ENCODE measurements at places on chromosomes 3 and 15. TPM values are rescaled to one million over a fixed set of nuclear protein-coding genes. Genes with fewer than 3 reads are reported as not detected.

CCR5 gene
- total RNA-seq, result not detected

ZPLD1 gene
- total RNA-seq, result not detected

GPR27 gene
- 0.39 TPM for total RNA-seq

HRG gene
- not detected for total RNA-seq

SEMA6D gene
- total RNA-seq, result 0.67 TPM

DNA sequence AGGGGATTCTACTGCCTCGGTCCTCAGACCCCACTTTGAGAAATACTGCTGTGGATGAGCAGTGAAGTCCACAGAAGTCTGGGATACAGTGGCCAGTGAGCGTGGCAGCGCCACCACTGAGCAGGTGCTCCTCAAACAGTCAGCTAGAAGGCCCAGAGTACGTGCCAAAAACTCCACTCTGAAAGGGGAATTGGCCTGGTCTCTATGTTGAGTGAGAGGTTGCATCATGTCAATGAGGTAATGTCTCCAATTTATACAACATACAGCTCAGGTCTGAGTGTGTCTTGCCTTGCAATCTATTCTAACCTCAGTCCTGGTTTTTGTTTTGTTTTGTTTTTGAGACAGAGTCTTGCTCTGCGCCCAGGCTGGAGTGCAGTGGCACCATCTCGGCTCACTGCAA is 53.3 kb upstream of the ETV5 start:
- no peak for DNase-seq
- H3K36me3 ChIP-seq, result no peaks in the 10 kb centered on the region
- no peak overlapping the region for H3K27ac ChIP-seq
- no peak overlapping the region for H3K4me3 ChIP-seq

DNA sequence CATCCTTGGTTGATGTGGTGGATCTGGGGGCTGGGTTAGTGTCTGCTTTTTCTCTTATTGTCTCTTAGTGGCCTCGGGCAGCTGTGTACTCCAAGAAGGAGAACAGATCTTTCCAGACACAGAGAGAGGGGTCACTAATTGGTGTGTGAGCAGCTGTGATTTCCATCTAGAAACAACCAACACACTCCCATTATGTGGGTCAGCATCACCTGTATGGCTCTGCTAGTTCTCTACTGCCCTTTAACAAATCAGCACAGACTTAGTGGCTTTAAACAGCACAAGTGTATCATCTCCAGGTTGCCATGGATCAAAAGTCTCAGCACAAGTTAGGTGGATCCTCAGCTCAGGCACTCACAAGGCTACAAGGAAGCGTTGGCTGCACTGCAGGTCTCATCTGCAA is 156.8 kb downstream of the LRTM1 start:
- no peaks in the 10 kb centered on the region for H3K4me1 ChIP-seq
- no peak overlapping the region for H3K4me3 ChIP-seq
- no peaks in the 10 kb centered on the region for H3K27me3 ChIP-seq
- no peak for DNase-seq
- no peak overlapping the region for H3K27ac ChIP-seq
- no peaks in the 10 kb centered on the region for H3K36me3 ChIP-seq

DNA sequence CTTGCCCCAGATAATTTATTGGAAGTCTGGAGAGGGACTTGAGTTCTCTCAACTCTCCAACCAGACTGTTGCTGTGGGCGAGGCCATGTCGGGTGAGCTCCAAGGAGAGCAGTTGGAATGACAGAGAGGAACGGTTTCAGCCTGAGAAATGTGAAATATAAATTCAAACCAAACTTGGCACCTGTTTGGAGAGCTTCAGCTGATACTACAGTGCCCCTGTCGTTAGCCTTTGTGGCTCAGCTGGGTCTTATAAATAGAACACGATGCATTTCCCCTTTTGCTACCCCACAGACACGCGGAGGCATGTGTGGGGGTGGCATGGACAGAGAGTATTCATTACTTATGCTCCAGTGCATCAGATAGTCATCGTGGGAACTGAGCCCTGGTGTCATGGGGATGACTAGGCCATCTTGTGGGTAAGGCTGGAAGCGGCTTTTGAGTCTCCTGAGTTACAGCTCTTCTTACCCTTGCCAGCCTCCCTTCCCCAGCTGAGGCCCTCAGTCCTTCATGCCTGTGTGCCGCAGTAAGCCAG is 15.6 kb downstream of the SMAD3 start:
- no peaks in the 10 kb centered on the region for H3K36me3 ChIP-seq
- no peak overlapping the region for H3K27ac ChIP-seq
- peaks cover 27% of the 10 kb centered on the region for H3K4me1 ChIP-seq
- no peaks in the 10 kb centered on the region for H3K27me3 ChIP-seq
- no peak for DNase-seq

DNA sequence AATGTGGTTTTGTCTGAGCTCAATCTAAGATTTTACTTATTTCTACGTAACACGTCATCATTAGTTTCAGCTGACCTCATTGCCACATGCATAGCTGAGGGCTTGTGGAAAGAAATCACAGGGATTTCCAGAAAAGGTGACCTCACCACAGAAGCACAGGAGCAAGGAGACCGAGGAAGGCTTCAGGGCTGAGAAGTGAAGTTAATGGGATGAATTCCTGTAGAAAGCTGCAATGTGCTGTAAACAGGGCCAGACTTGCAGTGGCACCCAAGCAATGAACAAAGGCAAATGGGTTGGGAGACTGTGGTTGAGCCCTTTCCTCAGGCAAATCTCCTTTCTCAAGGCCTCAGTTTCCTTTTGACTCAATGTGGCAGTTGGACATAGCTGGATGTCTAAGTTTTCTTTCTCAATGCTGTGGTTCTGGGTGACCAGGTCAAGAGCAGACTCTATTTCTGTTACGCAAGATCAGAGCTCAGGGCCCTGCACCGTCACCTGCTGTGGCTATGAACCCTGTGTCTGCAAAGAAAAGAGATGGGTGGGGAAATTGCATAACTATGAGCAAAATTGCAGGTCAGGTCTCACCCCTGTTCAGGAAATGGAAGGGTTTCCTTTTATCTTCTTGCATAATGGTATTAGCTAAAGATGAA is 252.2 kb upstream of the TBL1XR1 start:
- H3K4me1 ChIP-seq, result peaks cover 10% of the 10 kb centered on the region
- H3K4me3 ChIP-seq, result no peak overlapping the region
- no peak overlapping the region for H3K27ac ChIP-seq
- no peaks in the 10 kb centered on the region for H3K36me3 ChIP-seq

DNA sequence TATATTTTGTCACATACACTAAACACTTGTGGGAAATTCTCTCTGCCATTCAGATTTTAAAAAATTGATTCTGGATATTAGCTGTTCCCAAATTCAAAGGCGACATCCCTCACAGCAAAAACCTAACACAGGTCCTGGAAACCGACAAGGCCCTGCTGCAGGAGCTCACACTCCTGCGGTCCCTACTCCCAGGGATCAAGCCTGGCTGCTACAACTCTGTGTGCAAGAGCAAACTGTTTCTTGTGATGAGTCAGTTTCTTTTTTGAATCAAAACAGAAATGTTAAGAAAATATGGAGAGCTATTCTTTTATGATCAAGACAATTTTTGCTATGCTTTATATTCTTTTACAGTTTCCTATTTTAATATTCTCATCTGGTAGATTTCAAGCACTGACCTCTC is 51.0 kb upstream of the TJP1 start:
- H3K4me1 ChIP-seq, result peaks cover 14% of the 10 kb centered on the region
- no peak for DNase-seq
- H3K4me3 ChIP-seq, result no peak overlapping the region
- H3K27me3 ChIP-seq, result no peaks in the 10 kb centered on the region

DNA sequence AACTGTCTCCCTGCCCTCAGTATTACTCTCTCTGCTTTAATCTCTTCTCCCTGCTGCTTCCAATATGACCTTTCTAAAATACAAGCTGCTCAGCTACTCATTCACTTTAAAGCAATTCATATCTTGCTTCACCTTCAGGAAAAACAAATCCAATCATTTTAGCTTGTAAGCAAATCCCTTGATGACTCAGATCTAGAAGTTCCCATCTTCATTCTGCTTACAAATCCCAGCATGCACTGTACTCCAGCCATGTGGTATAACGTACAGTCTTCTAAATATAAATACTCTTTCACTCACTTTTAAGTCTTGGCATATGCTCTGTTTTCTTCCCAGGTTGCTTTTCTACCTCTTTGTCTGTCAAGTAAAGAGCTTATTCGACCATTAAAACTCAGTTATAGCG is 1009.1 kb upstream of the SEMA6D start:
- no peaks in the 10 kb centered on the region for H3K27me3 ChIP-seq
- H3K27ac ChIP-seq, result no peak overlapping the region
- H3K36me3 ChIP-seq, result no peaks in the 10 kb centered on the region

GRCh38 chr3:149660462-149660861 is 2.6 kb upstream of the WWTR1 start:
- H3K4me1 ChIP-seq, result peaks cover 20% of the 10 kb centered on the region
- no peak overlapping the region for H3K4me3 ChIP-seq
- H3K27me3 ChIP-seq, result no peaks in the 10 kb centered on the region
- peaks cover 1% of the 10 kb centered on the region for H3K36me3 ChIP-seq
- H3K27ac ChIP-seq, result no peak overlapping the region

GRCh38 chr3:132062535-132062934 is 27.7 kb upstream of the CPNE4 start:
- H3K27me3 ChIP-seq, result no peaks in the 10 kb centered on the region
- H3K27ac ChIP-seq, result no peak overlapping the region
- DNase-seq, result no peak

- H3K4me3 ChIP-seq, result no peak overlapping the region
- no peaks in the 10 kb centered on the region for H3K4me1 ChIP-seq
- H3K27me3 ChIP-seq, result no peaks in the 10 kb centered on the region
- no peak overlapping the region for H3K27ac ChIP-seq
Observed at GRCh38 chr3:44734646-44735168, 5.3 kb downstream of the ZNF501 start.

All from Caco-2 (cell line).